Panc1 (cell line): ENCODE measurements at places on chromosomes 1 and 21. TPM values are rescaled to one million over a fixed set of nuclear protein-coding genes. Genes with fewer than 3 reads are reported as not detected.

The SLC37A1 gene
- 7.7 TPM for total RNA-seq

DNA sequence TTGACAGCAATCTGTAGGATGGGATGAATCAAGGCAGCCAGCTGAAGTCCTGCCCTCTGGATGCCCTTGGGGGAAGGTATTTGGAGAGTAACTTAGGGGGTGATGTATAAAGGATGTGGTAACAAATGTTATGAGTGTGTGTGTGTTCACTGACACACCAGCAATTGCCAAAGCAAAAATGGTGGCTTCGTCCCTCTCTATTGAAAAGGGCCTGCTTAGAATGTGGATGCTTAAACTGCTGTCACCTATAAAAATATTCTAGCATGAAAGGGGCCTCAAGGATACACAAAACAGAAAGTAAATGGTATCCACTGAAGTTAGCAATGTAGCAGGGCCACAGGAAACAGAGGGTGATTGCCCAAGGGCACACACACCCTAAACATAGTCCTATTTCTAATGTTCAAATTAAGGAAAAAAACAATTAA lies 15.1 kb upstream of the AIM2 start:
- no peak overlapping the region for H3K4me3 ChIP-seq
- no peak for DNase-seq
- H3K4me1 ChIP-seq, result no peaks in the 10 kb centered on the region
- no peaks in the 10 kb centered on the region for H3K36me3 ChIP-seq
- no peaks in the 10 kb centered on the region for H3K27me3 ChIP-seq
- H3K27ac ChIP-seq, result no peak overlapping the region

GRCh38 chr21:38352536-38353219 lies 95.9 kb downstream of the KCNJ15 start:
- no peak overlapping the region for H3K4me3 ChIP-seq
- no peaks in the 10 kb centered on the region for H3K36me3 ChIP-seq
- DNase-seq, result no peak
- H3K27me3 ChIP-seq, result no peaks in the 10 kb centered on the region; the same call in 1 of the 2 replicates

DNA sequence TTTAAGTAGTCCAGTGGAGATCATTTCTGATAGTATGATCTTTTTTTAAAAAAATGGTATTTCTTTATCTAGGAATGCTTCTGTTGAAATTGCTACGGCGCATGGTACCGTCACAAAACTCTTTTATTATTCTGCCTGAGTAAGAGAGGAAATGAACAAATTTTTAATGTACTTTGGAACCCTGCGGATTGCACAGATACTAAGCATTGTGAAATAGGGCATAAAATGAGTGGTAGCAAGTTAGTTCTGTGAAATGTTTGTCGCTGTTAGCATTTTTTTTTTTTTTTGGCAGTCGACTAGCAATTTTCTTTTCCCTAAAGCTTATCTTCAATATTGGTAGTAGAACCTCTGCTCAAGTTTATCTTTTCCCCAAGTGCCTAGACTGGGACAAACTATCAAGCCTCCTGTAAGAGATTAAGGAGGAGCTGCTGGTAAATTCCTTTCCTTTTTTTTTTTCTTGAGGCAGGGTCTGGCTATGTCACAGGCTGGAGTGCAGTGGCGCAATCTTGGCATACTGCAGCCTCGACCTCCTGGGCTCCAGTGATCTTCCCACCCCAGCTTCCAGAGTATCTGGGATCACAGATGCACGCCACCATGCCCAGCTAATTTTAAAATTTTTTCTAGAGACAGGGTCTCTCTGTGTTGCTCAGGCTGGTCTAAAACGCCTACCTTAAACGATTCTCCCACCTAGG lies 2.2 kb downstream of the ITSN1 start:
- H3K4me1 ChIP-seq, result peaks cover 26% of the 10 kb centered on the region
- no peak for DNase-seq
- peak overlapping the region; percentile 60 for H3K27ac ChIP-seq
- H3K27me3 ChIP-seq, result no peaks in the 10 kb centered on the region
- H3K4me3 ChIP-seq, result peak overlapping the region; percentile 81

- H3K4me1 ChIP-seq, result no peaks in the 10 kb centered on the region
- H3K36me3 ChIP-seq, result no peaks in the 10 kb centered on the region
- no peak overlapping the region for H3K4me3 ChIP-seq
- no peak overlapping the region for H3K27ac ChIP-seq
- DNase-seq, result no peak
These were observed 19.2 kb downstream of the NRDC start for GRCh38 chr1:51859333-51859732.

The RNF220 gene
- 64.9 TPM for total RNA-seq

DNA sequence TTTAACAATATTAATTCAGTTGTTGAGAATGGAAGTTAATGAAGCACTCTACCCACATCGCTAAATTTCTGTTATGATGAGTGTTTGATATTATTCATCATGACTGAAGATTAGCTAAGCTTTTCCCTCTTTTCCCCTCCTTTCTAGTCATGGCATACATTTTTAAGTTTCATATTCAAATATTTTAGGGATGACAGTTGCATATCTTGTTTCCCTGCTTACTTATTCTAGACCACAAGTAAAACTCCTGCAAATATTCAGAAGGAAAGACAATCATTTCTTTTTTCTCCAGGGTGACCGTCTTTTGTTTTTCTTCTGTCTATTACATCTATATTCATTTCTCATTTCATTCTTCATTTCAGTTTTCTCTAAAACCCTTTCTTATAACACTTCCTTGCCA lies 906.0 kb downstream of the ADGRL2 start:
- no peak overlapping the region for H3K27ac ChIP-seq
- no peaks in the 10 kb centered on the region for H3K36me3 ChIP-seq
- H3K4me3 ChIP-seq, result no peak overlapping the region
- H3K27me3 ChIP-seq, result no peaks in the 10 kb centered on the region
- H3K4me1 ChIP-seq, result no peaks in the 10 kb centered on the region

DNA sequence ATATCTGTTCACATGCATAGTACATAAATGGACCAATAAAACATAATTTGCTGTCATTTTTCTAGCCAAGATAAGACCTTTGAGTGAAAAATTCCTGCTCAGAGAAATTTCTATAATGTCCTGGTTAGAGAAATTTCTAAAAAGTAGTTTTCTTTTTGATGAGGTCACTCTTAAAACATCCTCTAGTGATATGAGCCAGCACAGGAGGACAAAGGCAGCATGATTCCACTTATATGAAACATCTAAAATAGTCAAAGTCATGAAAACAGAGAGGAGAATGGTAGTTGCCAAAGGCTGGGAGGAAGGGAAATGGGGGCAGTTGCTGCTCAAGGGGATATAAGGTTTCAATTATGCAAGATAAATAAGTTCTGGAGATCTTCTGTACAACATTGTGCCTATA lies 239.4 kb downstream of the BACH1 start:
- no peaks in the 10 kb centered on the region for H3K36me3 ChIP-seq
- H3K4me3 ChIP-seq, result no peak overlapping the region
- no peaks in the 10 kb centered on the region for H3K27me3 ChIP-seq
- H3K27ac ChIP-seq, result no peak overlapping the region

The LAMC2 gene
- 8.3 TPM for total RNA-seq

DNA sequence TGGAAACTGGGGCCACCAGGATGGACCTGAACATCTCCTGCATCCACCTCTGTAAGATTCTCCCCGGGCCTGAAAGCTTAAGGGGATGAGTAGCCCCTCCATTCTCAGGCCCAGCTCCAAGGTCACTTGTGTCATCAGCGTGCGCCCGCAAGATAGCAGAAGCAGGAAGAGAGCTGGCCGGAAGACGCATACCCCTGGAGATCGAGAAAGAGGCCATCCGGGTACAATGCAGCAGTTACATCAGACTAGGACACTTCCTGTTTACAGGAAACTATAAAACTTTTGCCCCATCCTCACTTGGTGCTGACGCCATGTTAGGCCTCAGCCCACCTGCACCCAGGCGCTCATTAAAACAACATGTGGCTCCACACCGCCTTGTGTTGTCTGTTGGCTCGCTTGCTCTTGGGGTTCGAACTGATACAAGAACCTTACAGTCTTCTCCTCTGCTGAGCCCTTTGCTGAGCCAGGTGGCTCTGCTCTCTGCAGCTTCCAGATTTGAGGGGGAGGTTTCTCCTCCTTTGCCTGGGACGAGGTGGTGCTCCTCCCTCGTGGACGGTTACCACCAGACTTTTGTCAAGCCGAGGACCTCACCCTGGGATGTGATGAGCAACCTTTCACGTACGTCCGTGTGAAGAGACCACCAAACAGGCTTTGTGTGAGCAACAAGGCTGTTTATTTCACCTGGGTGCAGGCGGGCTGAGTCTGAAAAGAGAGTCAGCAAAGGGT lies 277.5 kb upstream of the C1orf174 start:
- no peak overlapping the region for H3K27ac ChIP-seq
- H3K27me3 ChIP-seq, result peaks cover 2% of the 10 kb centered on the region; the same call in 1 of the 2 replicates
- no peak overlapping the region for H3K4me3 ChIP-seq
- no peak for DNase-seq
- H3K4me1 ChIP-seq, result no peaks in the 10 kb centered on the region

DNA sequence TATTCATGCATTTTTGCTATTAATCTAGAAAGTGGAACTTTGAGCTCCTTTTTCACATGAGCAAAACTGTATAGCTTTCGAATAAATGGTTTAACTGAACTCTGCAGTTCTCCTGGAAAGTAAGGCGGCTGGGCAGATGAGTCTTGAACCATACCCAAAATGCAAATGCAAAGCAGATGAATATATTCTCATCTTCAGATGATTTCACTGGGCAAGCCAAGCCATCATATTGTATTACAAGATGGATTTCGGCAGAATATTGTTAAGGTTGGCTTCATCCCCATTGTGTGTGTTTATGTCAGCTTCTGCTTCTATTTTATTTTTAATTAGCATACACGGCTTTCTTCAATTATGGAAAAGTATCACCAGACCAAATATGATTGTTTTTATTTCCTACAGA lies 209.6 kb downstream of the GREM2 start:
- no peak for DNase-seq
- no peaks in the 10 kb centered on the region for H3K27me3 ChIP-seq
- H3K4me1 ChIP-seq, result no peaks in the 10 kb centered on the region
- H3K4me3 ChIP-seq, result no peak overlapping the region
- no peak overlapping the region for H3K27ac ChIP-seq

- no peak for DNase-seq
- no peaks in the 10 kb centered on the region for H3K4me1 ChIP-seq
- H3K36me3 ChIP-seq, result no peaks in the 10 kb centered on the region
- H3K27ac ChIP-seq, result no peak overlapping the region
- no peaks in the 10 kb centered on the region for H3K27me3 ChIP-seq
These were observed 91.6 kb upstream of the CHODL start for GRCh38 chr21:18153063-18153462.

DNA sequence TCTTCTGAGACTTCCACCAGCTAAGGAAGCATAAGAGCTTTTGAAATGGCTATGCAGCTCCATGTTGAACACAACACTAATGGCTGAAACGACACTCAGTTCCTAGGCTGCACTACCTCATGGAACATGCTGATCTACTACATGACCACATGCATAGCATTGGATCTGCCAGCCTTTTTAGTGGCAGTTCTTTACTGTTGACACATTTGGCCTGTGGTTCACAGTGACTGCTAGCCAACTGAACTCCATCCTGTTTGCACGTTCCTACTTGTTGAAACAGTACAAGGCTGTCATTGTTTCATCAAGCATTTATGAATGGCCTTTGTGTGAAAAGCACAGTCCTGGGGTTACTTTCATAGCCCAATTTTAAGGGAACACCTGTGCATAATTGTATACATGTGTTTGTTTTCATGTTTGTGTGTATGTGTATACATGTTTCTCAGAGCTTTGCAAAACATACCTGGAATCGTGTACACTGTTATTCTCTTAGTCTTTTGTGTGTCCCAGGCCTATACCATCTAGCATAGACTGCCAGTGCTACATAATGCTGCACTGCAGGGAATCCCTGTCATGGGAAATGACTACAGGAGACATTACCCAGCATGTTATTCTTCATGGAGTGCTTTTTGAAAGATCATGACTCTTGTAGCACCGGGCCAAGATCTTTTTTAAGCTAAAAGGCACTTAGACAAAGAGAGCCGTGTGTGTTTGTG lies 179.6 kb upstream of the ESRRG start:
- no peaks in the 10 kb centered on the region for H3K36me3 ChIP-seq
- H3K4me1 ChIP-seq, result no peaks in the 10 kb centered on the region
- H3K27me3 ChIP-seq, result no peaks in the 10 kb centered on the region

DNA sequence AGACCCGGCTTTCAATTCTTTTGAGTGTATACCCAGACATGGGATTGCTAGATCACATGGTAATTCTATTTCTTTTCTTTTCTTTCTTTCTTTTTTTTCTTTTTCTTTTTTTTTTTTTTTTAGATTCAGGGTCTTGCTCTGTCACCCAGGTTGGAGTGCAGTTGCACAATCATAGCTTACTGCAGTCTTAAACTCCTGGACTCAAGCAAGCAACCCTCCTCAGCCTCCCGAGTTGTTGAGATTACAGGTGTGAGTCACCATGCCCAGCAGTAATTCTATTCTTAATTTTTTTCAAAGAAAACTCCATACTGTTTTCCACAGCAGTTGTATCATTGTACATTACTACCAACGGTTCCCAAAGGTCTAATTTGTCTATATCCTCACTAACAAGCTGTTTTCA lies 13.5 kb upstream of the RNF186 start:
- no peak for DNase-seq
- H3K36me3 ChIP-seq, result no peaks in the 10 kb centered on the region
- no peaks in the 10 kb centered on the region for H3K4me1 ChIP-seq
- peaks cover 4% of the 10 kb centered on the region; the same call in 1 of the 2 replicates for H3K27me3 ChIP-seq

The NTMT2 gene
- not detected for total RNA-seq

DNA sequence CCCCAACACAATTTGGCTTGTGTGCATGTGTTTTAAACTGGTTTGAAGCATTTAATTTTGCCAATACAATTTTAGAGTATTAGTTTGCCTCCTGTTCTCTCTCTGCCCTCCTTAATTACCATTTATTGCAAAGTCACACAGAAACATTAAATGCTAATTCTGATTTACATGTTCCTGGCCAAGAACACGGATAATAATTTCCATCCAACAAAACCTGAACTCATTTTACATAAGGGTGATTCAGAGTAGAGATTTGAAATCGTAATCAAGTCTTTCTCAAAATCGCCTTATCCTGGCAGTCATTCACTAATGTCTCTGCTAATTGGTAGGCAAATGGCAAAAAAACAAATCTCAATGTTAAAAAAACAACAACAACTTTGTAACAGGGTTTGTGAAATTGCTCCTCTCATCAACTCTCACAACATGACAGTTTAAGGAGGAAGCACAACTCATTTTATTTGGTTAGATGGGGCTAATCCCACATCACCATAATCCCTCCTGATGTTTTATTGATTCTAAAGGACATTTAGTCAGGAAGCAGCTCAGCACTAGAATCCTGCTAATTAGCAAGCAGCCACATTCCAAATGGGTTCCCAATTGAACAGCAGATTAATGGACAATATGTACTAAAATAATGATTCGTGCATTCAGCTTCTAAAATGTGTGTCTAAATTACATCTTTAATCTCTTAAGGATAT lies 55.9 kb downstream of the C1orf87 start:
- H3K4me3 ChIP-seq, result no peak overlapping the region
- DNase-seq, result no peak
- no peak overlapping the region for H3K27ac ChIP-seq
- H3K36me3 ChIP-seq, result no peaks in the 10 kb centered on the region
